CD4-positive, alpha-beta T cell treated with Interleukin-4 for 1 hour (primary cell): ENCODE measurements at places on chromosomes 4 and X.

DNA sequence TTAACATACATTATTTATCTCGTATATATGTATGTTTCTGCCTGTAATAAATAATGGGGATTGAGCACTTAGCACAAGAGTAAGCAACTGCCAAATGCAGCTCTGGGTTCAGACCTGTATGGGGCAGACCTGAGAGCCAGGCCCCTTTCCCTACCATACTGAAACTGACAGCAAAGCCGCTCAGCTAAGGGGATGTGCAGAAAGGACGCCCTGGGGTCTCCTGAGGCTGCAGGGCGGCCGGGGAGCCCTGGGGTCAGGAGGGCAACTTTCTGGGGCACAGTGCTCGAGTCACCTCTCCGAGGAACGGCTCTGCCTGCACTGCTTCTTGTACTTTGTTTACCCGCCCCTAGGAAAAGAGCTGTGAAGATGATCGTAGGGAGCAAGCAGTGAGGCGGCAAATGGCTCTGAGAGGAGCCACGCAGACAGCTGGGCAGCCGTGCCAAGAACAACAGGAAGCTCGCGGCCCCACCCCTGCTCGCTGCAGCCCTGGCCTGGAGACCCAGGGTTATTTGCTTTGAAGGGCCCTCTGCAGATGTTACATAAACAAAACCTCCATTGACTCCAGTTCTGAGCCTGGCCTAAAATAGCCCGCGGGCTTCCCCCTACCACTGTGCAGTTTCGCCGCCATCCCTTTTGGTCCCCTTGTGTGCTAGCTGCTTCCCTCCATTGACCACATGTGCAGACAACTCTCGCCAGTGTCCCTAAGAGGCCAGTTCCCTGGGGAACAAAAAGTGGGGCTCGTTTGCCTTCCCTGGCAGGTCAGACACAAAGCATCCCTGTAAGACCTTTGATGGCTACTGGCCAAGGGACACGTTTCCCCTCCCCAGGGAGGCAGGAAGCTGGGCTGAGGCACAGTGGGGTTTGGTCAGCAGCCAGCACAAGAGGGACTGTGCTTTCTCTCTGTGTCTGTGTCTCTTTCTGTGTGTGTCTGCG lies 111.3 kb upstream of the LNX1 start:
- no peak for DNase-seq

DNA sequence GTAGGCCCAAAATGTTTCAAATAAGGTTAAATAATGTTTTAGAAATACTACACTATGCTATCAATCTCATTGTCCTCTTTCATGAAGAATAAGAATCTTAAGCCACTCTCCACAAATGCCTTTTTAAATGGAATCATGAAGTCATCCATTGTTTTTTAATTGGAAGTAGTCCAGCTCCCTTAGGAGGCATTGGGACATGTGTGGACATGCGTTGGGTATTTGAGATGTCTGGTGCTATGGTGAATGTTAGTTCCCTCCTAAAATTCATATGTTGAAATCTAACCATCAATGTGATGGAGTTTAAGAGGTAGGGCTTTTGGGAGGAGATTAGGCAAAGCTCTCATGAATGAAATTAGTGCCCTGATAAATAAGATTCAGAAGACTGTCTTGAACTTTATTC lies 289.0 kb downstream of the C4orf33 start:
- no peak for DNase-seq

GRCh38 chrX:68659385-68659784 lies 11.9 kb downstream of the STARD8 start:
- no peak for DNase-seq

DNA sequence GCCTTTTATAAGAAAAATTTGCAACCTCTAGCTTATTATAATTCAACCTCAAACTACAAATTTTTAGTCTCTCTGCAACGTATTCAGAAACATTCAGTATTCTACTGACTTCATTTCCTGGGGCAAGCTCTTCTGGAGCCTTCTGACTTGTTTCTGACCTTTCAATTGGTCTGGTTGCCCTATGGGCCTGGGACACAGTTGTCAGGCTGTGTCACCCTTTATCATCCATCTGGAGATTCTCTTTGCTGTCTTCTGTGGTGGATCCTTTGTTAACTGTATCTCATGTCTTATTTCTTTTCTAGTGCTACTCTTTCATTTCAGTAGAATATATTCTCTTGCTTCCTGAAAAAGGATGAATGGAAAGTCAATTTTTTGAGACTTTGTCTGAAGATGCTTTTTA lies 55.1 kb upstream of the PGRMC2 start:
- no peak for DNase-seq

DNA sequence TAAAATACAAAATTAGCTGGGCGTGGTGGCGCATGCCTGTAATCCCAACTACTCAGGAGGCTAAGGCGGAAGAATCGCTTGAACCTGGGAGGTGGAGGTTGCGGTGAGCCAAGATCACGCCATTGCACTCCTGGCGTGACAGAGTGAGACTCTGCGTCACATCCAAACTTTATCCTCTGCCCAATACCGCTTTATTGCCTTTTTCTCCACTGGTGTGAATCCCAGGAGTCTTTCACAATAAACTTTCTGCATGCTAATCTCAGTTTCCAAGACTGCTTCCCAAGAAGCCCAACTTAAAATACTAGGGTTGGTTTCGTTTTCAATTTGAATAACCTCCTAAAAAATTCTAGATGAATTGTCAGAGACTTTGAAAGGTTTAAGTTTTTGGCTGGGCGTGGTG lies 27.2 kb upstream of the DHX15 start:
- DNase-seq: no peak

DNA sequence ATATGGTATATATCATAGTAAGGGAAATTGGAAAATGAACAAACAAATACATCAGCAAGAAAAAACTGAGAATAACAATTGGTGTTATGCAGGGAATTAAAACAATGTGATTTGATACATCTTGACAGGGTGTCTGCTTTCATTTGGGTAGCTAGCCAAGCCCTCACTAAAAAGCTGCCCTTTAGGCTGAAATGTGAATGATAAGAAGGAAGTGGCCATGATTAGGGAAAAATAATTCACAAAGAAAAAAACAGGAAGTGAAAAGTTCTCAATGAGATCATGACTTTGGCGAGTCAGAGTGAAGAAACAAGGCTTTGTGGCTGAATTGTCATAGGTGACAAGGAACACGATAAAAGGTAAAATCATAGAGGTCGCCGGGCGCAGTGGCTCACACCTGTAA lies 675.8 kb upstream of the SLIT2 start:
- no peak for DNase-seq

- no peak for DNase-seq
These were observed 248.5 kb downstream of the ENOX2 start for GRCh38 chrX:130654409-130654950.

GRCh38 chr4:116400480-116400879 lies 684.9 kb downstream of the TRAM1L1 start:
- DNase-seq: no peak

DNA sequence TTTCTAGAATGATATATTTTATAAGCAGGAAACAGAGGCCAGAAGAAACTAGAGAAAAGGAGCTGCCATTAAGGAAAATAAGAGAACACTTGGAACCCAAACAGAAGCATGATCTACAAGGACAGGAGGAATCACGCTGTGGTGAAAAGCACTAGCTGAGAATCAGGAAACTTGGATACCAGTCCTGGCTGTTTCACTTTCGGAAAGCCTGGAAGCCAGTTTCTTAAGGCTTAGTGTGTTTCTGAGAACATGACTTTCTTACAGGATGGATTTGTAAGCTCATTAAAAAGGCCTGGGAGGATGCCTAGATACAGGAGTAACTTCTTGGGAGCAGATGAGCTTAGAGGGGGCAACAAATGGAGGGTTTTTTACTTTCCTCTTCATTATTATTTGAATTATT lies 36.9 kb downstream of the TLL1 start:
- no peak for DNase-seq

GRCh38 chr4:32658019-32658418 lies 1937.8 kb downstream of the PCDH7 start:
- no peak for DNase-seq

- no peak for DNase-seq
These were observed 187.9 kb downstream of the LRBA start for GRCh38 chr4:150827226-150827625.

DNA sequence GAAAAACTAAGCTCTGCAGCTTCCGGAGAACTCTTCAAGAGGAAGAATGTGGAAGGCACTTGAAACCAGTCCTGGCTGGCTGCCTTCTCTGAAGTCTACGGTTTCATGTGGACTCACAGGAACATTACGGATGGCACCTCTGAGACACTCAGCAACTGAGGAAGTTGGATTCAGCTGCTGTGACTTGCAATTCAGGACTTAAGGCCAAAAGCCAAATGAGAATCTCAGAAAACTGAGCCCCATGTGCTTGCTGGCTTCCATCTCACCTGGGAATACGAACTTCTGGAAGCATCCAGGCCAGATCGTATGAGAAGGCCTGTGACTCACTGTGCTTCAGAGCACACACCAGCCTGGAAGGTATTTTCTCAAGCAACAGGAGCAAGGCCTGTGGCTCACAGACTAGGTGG lies 107.8 kb upstream of the GPC4 start:
- DNase-seq: no peak

DNA sequence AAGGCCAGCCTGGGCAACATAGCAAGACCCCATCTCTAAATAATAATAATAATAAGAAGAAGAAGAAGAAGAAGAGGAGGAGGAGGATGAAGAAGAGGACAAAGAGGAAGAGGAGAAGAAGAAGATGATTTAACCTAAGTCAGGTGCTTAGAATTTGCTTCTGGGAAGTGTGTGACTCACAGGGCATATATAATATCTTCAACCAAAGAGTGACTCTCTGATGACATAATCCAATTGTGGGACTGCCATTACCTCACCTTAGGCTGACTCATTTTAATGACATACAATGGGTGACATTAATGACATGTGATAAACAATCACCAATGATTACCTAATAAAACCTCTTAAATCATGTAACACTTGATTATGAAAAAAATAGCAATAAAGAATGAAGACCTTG lies 32.7 kb upstream of the MBTPS2 start:
- DNase-seq: no peak

DNA sequence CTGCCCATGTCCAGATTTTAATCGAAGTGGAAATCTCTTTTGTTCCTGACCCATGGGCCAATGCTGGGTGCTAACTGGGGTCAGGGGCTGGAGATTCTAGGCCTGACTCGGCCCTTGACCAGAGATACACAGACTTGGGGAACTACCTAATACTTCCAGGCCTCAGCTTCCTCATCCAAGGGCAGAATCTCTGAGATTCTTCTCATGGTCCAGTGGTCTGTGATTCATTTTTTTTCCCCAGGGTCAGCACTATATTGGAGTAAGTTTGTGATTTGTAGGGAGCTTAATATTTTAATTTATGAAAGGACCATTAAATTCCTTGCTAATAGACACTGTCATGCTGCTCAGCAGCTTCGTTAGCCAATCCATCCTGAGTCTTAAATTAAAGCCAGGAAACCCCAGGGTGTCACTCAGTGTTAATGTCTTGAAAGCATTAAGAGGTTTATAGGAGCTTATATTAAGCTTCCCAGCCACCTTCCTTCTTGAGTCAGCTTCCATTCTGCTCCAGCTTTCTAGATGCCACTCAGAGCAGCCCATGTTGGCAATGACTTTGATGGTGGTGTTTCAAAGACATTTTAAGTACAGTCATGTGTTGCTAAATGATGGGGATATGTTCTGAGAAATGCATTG lies 27.0 kb upstream of the PROM1 start:
- no peak for DNase-seq

DNA sequence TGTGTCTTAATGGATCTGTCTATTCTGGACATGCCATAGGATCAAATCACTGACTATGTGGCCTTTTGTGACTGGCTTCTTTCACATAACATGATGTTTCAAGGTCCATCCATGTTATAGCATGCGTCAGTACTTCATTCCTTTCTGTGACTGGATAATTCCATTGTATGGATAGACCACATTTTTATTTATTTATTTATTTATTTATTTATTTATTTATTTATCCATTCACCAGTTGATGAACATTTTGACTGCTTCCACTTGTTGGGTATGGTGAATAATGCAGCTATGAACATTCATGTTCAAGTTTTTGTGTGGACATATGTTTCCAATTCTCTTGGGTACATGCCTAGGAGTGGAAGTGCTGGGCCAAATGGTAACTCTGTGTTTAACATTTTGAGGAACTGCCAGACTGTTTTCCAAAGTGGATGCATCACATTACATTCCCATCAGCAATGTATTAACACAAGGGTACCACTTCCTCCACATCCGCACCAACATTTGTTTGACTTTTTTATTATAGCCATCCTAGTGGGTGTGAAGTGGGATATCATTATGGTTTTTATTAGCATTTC lies 14.0 kb downstream of the RTL5 start:
- no peak for DNase-seq

DNA sequence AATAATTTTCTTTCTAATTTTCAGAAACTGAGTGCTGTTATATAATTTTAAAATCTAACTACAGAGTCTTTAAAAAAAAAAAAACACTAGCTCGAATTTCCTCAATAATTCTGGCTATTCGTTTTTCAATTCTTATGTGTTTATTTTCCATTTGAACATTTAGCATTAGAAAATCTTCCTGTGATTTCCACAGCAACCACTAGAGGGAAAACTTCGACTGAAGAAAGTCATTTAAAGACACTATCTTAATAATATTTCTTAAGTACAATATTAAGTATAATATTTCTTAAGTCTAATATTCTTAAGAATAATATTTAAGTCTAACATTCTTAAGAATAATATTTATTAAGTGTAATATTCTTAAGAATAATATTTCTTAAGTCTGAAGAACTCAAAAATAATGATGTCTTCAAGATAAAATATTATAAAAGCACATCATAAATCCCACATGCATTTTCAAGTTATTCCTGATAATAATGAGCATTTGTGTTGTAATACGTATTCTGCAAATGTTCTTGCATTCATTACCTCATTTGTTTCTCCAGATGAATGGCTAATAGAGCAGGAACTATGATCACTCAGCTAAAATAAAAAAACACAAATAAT lies 118.4 kb upstream of the WDR17 start:
- no peak for DNase-seq

GRCh38 chrX:104187931-104188330 lies 21.7 kb downstream of the FAM199X start:
- DNase-seq: no peak

DNA sequence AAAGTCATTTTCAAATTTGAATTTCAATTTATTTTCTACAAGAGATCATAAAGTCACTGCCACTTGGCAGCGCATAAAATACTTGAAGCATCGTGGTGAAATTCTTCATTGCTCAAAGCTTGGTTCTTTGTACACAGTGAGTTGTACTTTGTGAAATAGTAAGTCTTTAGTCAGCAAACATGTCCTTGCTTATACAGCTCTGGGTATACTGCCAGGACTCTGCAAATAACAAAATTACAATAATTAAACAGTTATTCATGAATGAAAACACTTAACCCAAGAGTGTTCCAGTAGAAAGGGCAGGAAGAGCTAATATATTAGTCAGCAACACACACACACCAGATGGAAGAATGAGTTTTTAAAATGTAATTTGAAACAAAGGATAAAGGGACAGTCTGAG lies 1300.9 kb upstream of the DIAPH2 start:
- DNase-seq: no peak

DNA sequence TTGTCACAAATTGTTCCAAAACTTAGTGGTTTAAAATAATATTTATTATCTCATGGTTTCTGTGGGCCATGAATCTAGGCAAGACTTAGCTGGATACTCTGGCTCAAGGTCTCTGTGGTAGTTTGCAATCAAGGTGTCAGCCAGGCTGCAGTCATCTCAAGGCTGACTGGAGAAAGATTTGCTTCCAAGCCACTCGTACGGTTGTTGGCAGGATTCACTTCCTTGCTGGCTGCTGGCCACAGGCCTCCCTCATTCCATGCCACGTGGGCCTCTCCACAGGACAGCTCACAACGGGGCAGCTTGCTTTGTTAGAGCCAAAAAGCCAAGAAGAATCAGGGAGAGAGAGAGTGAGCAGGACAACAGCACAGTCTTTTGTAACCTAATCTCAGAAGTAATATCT lies 101.4 kb downstream of the WWC2 start:
- no peak for DNase-seq
